ENCODE measurements at places on chromosomes 2 and 18. TPM values are rescaled to one million over a fixed set of nuclear protein-coding genes. Genes with fewer than 3 reads are reported as not detected.

The IKZF2 gene
- 4.3 TPM for total RNA-seq

The SCYGR4 gene
- not detected for total RNA-seq

The LRPPRC gene
- total RNA-seq: 90.3 TPM

The SPATA3 gene
- total RNA-seq: not detected

The AQP12A gene
- total RNA-seq: not detected

The OTOS gene
- total RNA-seq: not detected

The MC2R gene
- not detected for total RNA-seq

The SERPINB5 gene
- total RNA-seq: not detected

The KIF1A gene
- 0.65 TPM for total RNA-seq
